Peyer's patch (tissue), 4 donors: ENCODE measurements at places on chromosomes 5 and 9. TPM values are rescaled to one million over a fixed set of nuclear protein-coding genes. Genes with fewer than 3 reads are reported as not detected.

GRCh38 chr9:90301277-90301653 is 341.4 kb downstream of the DIRAS2 start:
- peak; percentile 70 for DNase-seq

DNA sequence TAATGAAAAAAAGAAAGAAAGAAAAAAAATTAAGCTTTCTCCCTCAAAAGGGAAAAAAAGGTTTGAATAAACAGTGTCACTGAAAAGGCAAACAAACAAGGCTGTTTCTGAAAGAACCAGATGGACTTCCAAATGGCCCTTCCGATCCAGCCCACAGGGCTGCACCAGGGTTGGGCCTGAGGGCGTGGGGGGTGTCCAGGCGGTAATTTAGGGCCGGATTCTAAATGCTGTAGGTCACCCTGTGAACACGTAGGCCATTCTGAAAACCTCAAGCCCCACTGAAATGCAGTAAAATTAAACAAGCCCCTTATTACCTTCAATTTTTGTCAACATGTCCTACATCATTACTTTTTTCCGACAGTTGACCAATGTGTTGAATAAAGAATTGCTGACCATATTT is 132.1 kb downstream of the HSD17B3 start:
- DNase-seq: no peak

DNA sequence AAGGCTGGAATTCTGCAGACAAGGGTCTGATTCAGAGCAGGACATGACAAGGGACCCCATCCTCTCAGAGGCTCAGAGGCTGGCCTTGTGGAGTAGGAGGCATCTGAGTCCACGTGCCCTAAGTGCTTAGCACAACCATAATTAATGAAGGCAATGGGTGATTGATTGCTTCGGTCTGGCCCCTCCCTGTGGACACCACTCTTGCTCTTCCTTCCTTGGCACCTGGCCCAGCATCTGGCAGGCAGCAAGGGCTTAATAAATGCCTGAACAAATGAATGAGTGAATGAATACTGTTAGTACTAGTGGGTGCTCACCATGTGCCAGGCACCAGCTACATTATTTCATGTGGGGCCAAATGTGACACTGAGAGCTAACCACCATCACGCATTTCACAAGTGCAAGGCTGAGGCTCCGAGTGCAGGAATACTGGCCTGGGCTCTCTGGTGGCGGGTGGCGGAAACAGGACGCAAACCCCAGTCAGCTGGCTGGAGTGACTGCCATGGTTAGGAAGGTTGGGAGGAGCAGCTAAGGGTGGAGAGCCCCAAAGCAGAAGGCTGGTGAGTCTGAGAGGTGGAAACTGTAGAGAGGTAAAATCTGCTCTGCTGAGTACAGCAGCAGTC is 53.6 kb downstream of the ASS1 start:
- DNase-seq: peak; percentile 60

DNA sequence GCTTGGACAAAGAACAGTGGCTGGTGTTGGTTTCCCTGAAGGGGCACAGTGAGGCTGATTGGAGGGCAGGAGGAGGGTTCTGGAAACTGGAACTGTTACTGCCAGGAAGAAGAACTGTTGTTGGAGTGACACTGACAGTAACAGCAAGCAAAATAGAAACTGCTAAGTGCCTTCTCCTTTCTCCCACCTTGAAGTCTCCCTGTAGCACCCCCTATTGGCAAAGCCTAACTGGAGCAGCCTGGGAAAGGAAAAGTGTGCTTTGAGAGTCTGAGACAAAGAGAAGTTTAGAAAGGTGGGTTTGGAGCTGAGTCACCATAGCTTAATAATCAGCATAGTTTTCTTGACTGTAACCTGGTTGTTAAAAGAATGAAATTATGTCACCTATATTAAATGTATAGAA is 2.5 kb upstream of the TMEM174 start:
- no peak for DNase-seq

- no peak for DNase-seq
Measured at GRCh38 chr5:23072179-23072578, 219.0 kb upstream of the CDH12 start.

DNA sequence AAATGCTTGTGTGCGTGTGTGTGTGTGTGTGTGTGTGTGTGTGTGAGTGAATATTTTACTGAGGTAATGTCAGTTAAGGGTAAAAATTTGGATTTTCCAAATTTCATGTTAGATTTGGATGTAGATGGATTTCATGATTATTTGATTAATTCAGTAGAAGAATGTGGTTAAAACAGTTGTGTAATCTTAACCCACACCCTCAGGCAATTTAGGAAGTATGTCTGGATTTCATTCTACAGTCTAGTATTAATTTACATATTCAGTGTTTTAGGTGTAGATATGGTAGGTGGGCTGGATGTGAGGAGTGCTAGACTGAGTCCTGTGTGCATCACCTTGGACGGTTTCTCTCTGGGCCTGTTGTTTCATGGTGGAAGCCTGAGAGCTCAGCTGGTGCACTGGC is 99.1 kb upstream of the CKMT2 start:
- no peak for DNase-seq

Gene LCN15
- 9.3 TPM for total RNA-seq
